LoVo (cell line): ENCODE measurements at places on chromosomes 2 and 18.

DNA sequence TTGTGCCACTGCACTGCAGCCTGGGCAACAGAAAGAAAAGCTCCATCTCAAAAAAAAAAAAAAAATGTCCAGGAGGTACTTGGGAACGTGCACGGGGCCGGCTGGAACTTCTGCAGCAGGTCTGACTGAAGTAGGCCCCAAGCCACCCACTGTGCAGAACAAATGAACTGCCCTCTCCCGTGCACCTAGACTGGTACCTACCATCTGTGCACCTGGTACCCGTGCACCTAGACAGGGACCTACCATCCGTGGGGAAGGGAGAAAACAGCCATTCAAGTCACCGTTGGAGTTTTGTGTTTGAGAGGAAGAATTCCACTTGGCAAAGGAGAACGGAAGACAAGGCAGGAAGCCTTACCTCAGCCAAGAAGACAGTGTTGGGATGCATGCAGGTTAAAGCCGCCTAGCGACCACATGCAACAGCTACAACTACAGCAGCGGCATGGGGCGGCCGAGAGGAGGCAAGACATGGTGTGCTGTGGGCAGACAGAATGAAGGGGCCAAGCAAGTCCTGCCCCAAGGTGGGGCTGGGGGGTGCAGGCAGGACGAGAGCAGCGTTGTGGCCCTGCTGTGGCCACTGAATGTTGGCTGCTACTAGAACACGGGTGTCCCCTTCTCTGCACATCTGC, 16.1 kb downstream of the ST3GAL5 start:
- no peak for DNase-seq

DNA sequence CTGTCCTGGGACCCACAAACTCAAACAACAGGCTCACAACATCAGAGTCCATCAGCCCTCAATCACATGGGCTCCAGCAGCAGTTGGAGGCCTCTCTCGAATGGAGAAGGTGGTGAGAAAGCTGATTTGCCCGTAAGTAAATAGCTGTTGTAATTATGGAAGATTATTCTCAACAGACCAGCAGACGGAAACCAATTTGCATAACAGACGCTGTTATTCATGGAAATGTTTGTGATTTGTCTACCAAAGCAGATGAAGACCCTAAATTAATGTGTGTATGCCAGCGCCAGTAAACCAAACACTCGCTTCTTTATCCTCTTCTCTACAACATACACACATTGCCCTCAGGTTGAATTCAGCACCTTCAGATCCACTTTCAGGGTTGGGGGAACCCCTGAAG, 23.4 kb upstream of the GALNT14 start:
- no peak for DNase-seq

DNA sequence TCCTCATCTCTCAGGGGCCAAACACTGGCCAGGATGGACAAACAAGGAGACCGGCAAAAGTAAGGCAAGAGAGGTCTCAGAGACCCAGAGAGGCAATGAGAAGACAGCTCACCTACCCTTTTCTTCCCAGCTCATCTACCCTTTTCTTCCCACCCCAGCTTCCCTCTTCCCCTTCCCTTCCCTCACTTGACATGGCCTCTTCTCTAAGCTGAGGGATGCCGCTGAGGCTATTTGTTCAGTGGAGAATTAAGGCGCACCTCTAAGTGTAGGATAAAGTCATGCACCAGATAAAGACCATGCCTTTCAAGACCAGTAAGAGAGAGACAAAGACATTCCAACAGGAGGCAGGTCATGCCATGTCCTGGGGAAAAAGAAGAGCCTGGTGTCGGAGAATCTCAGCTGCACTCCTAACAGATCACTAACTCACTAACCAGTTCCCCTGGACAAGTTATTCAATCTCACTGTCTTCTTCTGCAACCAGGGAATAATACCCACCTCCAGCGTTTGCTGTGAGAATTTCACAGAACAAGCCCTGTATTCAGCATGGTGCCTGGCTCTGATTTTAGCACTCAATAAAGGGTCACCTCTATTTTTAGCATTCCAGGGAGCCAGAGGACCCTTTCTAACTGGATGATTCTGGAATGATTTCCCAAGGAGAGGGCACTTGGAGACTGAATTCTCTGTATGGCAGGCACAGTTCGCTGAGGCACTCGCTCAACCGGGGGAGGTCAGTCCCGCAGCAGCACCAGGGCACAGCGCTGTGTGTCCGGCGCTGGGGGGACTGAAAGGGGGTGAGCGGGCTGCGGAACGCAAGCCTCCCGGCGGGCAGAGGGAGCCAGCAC, 3.0 kb upstream of the FOSL2 start:
- DNase-seq, result no peak

DNA sequence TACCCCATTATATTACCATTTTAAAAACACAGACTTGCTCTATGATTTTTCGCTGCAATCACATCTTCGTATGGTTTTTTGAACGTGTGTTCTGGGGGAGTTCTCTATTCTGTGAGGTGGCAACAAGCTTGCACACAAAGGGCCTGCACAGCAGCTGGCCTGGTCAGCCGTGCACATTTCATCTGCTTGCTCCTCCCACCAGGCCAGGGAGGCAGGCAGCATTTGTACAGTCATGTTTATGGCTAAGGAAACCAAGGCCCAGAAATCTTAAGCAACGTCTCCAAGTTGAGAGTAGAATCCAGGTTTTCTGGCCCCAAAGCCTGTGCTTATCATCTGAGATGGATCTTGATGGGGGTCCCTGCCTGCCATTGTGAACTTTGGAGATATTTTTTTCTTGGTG, 106.4 kb upstream of the SMIM21 start:
- DNase-seq, result no peak

DNA sequence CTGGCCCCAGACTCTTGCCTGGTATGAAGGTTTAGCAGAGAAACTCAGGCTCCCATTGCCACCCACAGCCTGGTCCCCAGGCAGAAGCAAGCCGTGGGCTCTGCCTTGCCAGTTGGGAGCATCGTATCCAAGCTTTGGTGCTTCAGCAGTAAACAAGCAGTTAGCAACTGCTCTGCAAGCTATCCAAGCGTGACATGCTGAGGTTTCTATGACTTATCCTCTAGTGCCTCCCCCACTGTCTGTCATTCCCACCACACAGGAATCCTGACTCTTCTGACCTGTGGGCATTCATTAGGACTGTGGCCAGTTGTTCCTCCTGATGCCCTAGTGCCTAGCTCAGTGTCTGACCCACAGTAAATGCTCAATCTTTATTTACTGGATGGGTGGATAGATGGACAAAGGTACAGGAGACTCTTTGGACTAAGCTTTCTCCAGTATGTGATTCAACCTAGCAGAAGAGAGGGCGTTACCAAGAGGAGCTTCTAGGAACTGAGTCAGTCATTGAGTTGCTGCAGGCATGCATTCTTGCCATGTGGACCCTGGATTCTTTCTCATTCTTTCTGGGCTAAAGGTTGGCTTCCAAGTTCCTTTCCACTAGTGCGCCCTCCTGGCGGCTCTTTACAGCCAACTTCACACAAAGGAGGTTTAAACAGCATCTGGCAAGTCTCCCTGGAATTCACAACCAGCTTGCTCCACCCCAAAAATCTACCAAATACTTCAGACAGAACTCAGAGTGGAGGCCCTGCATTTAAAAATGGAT, 40.6 kb upstream of the MRPL19 start:
- DNase-seq, result peak; percentile 64

DNA sequence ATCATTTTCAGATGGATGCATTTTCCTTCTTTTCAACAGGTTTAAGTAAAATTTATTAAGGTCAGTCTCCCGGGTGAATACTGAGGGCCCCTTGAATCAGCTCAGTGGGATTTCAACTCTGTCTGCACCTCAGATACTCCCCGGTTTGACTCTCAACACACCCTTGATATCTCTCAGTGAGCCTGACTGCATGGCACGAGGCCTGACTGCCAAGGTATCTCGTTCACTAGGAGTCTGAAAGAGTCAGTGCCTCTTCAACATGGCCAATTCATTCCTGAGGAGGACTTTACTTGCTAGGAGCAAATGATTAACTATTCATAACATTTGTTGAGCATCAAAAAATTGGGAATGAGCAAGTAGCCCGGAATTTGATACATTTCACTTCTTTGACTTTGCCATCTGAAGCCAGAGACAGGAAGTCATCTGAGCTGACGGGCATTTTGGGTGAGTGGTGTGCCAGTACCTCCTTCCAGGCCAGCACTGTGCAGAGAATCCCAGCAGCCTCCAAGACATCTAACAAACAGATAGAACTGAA, 81.0 kb downstream of the VAPA start:
- DNase-seq, result no peak

- DNase-seq, result no peak
Observed at GRCh38 chr2:195021711-195022507, 635.1 kb upstream of the SLC39A10 start.

- DNase-seq, result no peak
Observed at GRCh38 chr2:101921319-101921952, 70.3 kb upstream of the IL1R2 start.

DNA sequence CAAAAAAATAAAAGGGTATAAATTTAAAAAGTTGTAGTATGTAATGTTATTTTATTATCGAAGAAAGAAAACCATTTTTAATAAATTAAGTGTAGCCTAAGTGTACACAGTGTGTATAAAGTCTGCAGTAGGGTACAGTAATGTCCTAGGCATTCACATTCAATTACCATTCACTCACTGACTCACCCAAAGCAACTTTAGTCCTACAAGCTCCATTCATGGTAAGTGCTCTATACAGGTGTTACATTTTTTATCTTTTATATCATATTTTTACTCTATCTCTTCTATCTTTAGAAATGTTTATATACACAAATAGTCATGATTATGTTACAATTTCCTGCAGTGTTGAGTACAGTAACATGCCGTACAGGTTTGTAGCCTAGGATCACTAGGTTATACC, 59.5 kb downstream of the RABL2A start:
- no peak for DNase-seq

GRCh38 chr2:152525277-152525838, 190.4 kb downstream of the FMNL2 start:
- peak; percentile 48 for DNase-seq

- DNase-seq, result no peak
Observed at GRCh38 chr2:104774631-104775030, 79.3 kb upstream of the POU3F3 start.

GRCh38 chr18:11004294-11004693, 145.1 kb downstream of the PIEZO2 start:
- no peak for DNase-seq

GRCh38 chr2:230998882-230999281, 3.0 kb downstream of the SPATA3 start:
- DNase-seq, result no peak

DNA sequence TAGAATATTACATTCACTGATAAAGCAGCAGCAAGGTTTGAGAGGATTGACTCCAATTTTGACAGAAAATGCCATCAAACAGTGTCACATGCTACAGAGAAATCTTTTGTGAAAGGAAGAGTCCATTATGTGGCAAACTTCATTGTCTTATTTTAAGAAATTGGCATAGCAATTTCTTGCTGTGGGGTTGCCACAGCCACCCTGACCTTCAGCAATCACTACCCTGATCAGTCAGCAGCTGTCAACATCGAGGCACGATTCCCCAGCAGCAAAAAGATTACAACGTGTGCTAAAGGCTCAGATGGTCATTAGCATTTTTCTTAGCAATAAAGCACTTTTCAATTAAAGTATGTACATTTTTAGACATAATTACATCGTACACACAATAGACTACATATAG, 74.7 kb downstream of the PRKCE start:
- DNase-seq, result no peak

DNA sequence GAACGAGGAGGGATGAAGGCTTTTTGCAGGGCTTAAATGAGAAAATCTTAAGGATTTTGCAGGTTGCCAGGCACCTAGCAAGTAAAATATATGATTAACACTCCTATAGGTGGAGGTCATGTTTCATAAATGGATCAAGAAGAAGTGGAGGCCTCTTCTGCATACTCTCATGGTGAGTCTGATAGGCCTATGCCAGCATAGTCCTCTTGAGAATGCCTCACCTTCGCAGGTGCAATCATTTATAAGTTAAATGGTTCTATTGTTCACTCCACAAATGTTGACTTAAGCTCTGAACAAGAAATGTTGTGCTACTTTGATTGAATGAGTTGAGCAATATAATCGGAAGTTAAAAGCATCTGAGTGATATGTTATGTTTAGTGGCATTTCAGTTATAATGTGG, 12.1 kb downstream of the LRRTM1 start:
- no peak for DNase-seq

GRCh38 chr2:232214053-232214452, 164.5 kb upstream of the ALPP start:
- DNase-seq, result no peak

- no peak for DNase-seq
Observed at GRCh38 chr2:141513853-141514252, 617.0 kb downstream of the LRP1B start.

DNA sequence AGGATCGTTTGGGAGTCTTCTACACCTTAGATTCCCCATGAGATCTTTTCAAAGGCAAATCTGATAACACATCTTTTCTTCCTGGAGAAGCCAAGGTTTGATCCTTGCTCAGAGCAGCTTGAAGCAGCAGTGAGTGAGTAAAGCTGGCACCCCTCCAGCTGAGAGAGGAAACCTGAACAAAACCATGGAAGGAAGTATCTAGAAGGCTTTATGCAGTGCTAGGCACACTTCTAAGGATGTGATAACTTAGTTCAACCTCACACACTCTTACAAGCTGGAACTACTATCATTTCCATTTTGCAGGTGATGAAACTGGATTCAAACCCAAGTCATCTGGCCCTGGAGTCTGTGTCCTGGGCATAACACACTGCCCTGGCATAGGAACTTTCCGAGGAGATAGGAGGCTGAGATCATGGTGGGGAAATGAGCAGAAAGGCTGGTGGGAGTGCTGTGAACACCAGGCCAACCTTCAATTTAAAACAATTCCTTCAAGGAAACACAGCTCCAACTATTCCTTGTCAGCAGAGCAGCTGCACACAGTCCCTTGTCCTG, 71.2 kb downstream of the CTAGE1 start:
- peak; percentile 57 for DNase-seq

GRCh38 chr2:34308140-34308539, 709.0 kb upstream of the FAM98A start:
- no peak for DNase-seq

GRCh38 chr2:85988175-85988913, 99.6 kb upstream of the ST3GAL5 start:
- DNase-seq, result no peak

DNA sequence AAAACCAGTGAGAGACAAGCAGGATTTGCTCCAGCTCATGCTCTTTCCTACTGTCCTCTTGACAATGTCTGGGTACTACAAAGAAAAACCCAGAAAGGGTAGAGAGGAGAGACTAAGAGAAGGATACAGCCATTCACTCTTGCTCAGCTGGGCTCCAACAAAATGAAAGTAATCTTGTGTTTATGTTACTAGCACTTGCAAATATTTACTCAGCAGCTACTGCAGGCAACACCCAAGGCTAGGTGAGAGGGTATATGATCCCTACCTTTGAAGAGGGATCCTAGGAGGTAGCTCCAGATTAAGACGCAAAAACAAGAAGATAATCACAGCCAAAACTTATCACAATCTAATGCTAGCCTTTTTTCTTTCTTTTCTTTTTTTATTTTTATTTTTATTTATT, 329.6 kb upstream of the ACVR2A start:
- no peak for DNase-seq

DNA sequence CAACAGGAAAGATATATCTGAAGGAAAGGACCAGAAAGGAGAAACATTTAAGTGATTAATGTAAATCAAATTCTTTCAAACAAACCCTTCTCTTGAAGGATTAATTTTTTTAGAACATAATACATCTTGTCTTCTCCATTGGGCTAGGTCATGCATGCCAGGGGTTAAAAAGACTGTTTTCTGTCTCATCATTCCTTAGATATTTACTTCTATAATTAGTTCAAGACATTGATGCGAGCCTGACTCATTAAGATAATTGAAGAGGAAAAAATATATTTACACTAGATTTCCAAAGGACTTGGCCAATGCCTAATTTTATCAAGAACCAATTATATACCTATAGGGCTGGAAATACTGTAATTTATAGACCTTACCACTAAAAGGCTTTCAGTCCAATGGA, 166.6 kb upstream of the SETBP1 start:
- no peak for DNase-seq
